ENCODE measurements at places on chromosomes 7 and 10. TPM values are rescaled to one million over a fixed set of nuclear protein-coding genes. Genes with fewer than 3 reads are reported as not detected.

OPN1SW gene
- total RNA-seq = not detected

PPA1 gene
- total RNA-seq = 57.4 TPM

PFKFB3 gene
- total RNA-seq = 35.0 TPM

FAM25G gene
- not detected for total RNA-seq

PPP1R9A gene
- total RNA-seq = 4.0 TPM

CYP26A1 gene
- total RNA-seq = not detected

CDK14 gene
- 7.5 TPM for total RNA-seq

AKR1C2 gene
- 1.3 TPM for total RNA-seq

PRLHR gene
- total RNA-seq = not detected

SPOCK2 gene
- total RNA-seq = 31.0 TPM

ARHGEF35 gene
- total RNA-seq = 0.54 TPM

PTPRZ1 gene
- not detected for total RNA-seq

CALML3 gene
- not detected for total RNA-seq
